H1 (cell line): ENCODE measurements at places on chromosomes 7 and 10. TPM values are rescaled to one million over a fixed set of nuclear protein-coding genes. Genes with fewer than 3 reads are reported as not detected.

PTPN20 gene
- total RNA-seq: not detected in 2 replicates

TRPV6 gene
- total RNA-seq: 0.48 and 0.52 TPM in 2 replicates

TMEM213 gene
- total RNA-seq: 0.67 TPM in 1 of 2 replicates, not detected in the other

STAMBPL1 gene
- 5.5 and 6.5 TPM in 2 replicates for total RNA-seq

ITGA8 gene
- total RNA-seq: not detected in 2 replicates

UPK3BL1 gene
- total RNA-seq: 5.9 and 6.4 TPM in 2 replicates

ENKUR gene
- not detected in 2 replicates for total RNA-seq

EPDR1 gene
- 5.9 and 6.4 TPM in 2 replicates for total RNA-seq

ANAPC16 gene
- total RNA-seq: 56.2 and 57.4 TPM in 2 replicates

CTTNBP2 gene
- total RNA-seq: 30.9 and 35.1 TPM in 2 replicates

COA1 gene
- total RNA-seq: 136 and 143 TPM in 2 replicates

PAX4 gene
- not detected in 2 replicates for total RNA-seq

TACR2 gene
- not detected in 2 replicates for total RNA-seq

SPDYE11 gene
- total RNA-seq: not detected in 2 replicates

SEMA3A gene
- 42.3 and 45.9 TPM in 2 replicates for total RNA-seq

UNC5B gene
- 31.8 and 31.9 TPM in 2 replicates for total RNA-seq

LRRN3 gene
- 0.19 and 0.20 TPM in 2 replicates for total RNA-seq

LIPF gene
- total RNA-seq: not detected in 2 replicates

NPY4R2 gene
- total RNA-seq: not detected in 2 replicates

FAM237B gene
- total RNA-seq: not detected in 2 replicates

CXCL12 gene
- total RNA-seq: 48.0 and 51.4 TPM in 2 replicates

PIK3AP1 gene
- 2.9 and 4.5 TPM in 2 replicates for total RNA-seq

AOAH gene
- 0.55 TPM in 1 of 2 replicates, not detected in the other for total RNA-seq

SDK1 gene
- 7.2 and 7.3 TPM in 2 replicates for total RNA-seq

TRIL gene
- total RNA-seq: 5.5 and 5.8 TPM in 2 replicates

CYP3A4 gene
- not detected in 2 replicates for total RNA-seq

DYDC2 gene
- total RNA-seq: 3.5 and 5.2 TPM in 2 replicates

HIBADH gene
- total RNA-seq: 29.9 and 30.1 TPM in 2 replicates

JAKMIP3 gene
- total RNA-seq: 0.84 and 0.91 TPM in 2 replicates

DOCK4 gene
- total RNA-seq: 23.6 and 26.9 TPM in 2 replicates

BTBD16 gene
- total RNA-seq: not detected in 2 replicates

KIF5B gene
- total RNA-seq: 62.7 and 68.4 TPM in 2 replicates

ZNF775 gene
- total RNA-seq: 21.5 and 24.9 TPM in 2 replicates

HECW1 gene
- 10.5 and 12.7 TPM in 2 replicates for total RNA-seq

MRPS17 gene
- 27.3 and 30.4 TPM in 2 replicates for total RNA-seq

STEAP1 gene
- 8.1 and 9.5 TPM in 2 replicates for total RNA-seq

GIMAP6 gene
- total RNA-seq: not detected in 2 replicates

ASB4 gene
- total RNA-seq: not detected in 2 replicates

FAM180A gene
- not detected in 2 replicates for total RNA-seq
